ENCODE measurements at places on chromosomes 3 and 15.
A peak's percentile ranks its signal among the peaks of the same experiment; 100 is the strongest.

DNA sequence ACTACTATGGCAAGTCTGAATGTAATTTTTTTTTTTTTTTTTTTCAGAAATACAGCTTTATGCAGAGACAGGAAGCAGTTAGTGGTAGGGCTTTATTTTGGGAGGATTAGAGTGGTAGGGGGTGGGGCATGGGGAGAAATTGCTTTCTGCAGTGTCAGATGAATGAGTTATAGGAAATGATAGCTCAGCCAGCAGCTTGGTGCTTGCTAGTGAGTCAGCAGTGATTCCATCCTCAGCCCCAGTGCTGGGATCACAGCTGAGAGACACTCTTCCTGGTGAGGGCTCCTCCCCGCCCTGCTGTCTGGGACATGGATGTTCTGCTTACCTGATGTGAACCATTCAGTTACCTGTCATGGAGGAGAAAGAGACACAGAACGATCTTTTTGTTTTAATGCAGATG is 39.6 kb downstream of the SEMA6D start:
- H3K27ac ChIP-seq, result peak overlapping the region; percentile 10
- H3K36me3 ChIP-seq, result peaks cover 44% of the 10 kb centered on the region

DNA sequence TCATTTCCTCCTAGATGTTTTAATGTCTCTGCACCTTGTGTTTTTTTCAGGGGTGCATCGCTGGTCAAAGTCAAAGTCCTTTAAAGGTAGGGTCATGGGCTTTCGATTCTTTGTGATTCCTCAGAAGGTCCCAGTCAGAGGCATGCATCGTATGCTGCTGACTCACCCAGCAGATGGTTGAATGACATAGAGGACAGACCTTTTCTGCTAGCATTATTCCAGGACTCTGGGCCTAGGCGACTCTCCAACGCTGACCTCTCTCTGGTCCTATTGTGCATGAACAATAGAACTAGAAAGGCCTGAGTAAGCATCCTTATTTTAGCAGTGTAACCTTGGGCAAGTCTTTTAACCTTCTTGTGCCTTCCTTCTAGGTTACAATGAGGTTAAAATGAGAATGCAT is 75.9 kb downstream of the DGKG start:
- no peaks in the 10 kb centered on the region for H3K36me3 ChIP-seq
- H3K27me3 ChIP-seq, result peaks cover 35% of the 10 kb centered on the region
- H3K27ac ChIP-seq, result no peak overlapping the region
- no peak for DNase-seq

GRCh38 chr3:57985176-57985983 is 22.8 kb upstream of the FLNB start:
- no peak for DNase-seq
- no peak overlapping the region for H3K4me3 ChIP-seq
- H3K27me3 ChIP-seq, result no peaks in the 10 kb centered on the region
- no peaks in the 10 kb centered on the region for H3K36me3 ChIP-seq

- peaks cover 9% of the 10 kb centered on the region for H3K4me1 ChIP-seq
- H3K27me3 ChIP-seq, result no peaks in the 10 kb centered on the region
- H3K4me3 ChIP-seq, result no peak overlapping the region
These were observed 69.0 kb downstream of the TIGIT start for GRCh38 chr3:114362815-114363214.

DNA sequence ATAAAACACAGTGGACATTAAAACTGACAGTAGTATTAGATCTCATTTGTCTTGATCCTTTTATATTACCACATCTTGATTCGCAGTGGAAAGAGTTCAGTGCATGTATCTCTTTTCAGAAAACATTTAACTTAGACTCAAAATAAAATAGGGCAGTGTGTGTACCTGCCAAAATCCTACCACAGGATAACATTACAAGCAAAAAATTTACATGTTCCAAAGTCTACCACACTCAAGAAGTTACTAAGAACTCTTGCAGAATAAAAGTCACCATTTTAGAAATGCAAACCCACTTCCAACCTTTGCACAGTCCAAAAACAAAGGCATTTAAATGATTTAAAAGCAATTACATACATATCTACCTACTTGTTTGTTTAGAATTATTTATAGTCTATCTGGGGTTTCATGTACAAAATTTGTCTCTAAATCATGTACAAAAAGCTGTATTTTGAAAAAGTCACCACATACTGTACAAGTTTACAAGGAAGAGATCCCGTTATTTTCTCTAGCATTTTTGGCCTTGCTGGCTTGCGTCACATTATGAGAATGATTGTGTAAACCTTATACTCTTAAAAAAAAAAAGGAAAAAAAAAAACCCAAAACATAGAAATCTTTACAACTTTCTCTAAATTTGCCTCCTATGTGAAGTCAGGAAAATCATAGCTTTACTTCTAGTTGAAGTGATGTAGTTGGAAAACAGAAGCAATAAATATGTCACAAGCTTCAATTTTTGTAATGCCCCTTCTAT is 153.8 kb downstream of the ADAM10 start:
- H3K27ac ChIP-seq, result no peak overlapping the region
- peaks cover 34% of the 10 kb centered on the region for H3K36me3 ChIP-seq
- DNase-seq, result no peak

DNA sequence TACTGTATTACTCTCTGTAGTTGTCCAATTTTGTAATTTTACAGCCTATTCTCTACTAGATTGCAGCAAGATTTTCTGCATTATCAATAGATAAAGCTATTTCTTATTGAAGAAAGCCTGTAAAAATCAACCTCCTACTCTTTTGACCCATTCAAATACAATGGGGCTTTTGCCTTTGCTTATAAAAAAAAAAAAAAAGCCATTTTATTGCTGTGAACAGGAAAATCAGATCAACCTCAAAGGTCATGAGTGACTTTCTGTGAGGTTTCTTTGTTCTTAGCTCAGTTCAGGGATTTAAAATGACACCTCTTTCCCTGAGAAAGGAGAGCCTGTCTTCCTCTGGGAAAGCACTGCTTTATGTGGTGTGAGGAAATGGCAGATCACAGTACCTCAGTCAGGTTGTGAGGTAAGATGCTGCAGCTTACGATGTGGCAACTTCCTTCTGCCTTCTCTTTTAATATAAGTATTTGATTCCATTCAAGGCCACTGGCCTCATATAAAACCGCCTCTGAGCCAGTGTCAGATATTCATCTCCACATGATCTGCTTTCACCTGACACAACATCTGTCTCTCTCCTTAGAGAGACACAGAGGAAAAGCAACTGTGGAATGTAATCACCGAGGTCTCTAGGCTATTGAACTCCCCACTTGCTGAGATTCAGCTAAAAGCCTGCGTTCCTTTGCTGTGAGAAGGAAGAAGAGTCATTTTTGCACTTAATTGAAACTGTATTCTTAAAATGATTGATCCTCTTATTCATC is 161.5 kb upstream of the MB21D2 start:
- no peaks in the 10 kb centered on the region for H3K36me3 ChIP-seq
- no peak overlapping the region for H3K27ac ChIP-seq
- H3K4me1 ChIP-seq, result peaks cover 6% of the 10 kb centered on the region
- no peak overlapping the region for H3K4me3 ChIP-seq
- H3K27me3 ChIP-seq, result no peaks in the 10 kb centered on the region

DNA sequence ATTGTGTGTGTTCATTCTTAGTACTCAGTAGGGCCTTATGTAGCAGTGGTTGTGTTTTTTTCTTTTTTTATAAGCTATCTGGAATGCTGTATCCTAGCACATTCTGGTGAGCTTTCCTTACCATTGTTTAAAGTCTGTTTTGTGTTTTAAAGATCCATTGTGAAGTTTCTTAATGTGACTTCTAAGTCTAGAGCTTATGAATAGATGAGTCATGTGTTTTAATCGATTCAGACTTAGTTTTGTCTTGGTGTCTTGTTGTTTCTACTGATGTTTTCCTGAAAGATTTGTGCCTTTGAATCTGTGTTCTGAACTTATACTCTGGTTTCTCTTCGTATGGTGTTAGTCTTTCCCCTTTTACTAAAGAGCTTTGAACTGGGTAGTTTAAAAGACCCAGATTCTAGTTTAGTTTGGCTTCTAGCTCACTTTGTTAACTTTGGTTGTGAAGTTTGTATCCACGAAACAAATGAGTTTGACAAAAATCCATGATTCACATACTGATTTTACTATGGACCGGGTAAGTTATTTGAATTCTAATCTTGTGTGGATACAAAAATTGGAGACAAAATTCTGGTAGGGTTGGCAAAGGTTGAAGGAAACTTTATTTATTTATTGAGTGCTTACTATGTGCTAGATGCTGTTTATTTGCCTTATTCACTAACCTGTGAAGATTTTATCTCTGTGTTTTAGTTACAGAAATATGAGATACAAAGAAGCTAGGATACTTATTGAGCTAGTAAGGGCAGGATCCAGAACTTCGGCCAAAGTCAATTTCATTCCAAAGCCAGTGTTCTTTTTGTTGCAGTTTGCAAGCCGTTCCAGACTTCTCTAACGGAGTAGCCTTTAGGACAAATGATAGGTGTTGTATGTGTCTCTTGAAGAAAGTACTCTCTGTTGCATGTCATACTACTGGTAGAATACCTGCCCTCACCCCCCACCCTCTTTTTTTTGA is 24.8 kb downstream of the AKAP13 start:
- no peak overlapping the region for H3K4me3 ChIP-seq
- H3K4me1 ChIP-seq, result peaks cover 36% of the 10 kb centered on the region
- peak overlapping the region; percentile 59 for H3K27ac ChIP-seq
- DNase-seq, result no peak
- H3K36me3 ChIP-seq, result peaks cover 7% of the 10 kb centered on the region
- no peaks in the 10 kb centered on the region for H3K27me3 ChIP-seq

- H3K4me1 ChIP-seq, result peaks cover 27% of the 10 kb centered on the region
- peak overlapping the region; percentile 96 for H3K27ac ChIP-seq
- no peak for DNase-seq
- H3K27me3 ChIP-seq, result peaks cover 17% of the 10 kb centered on the region
- no peaks in the 10 kb centered on the region for H3K36me3 ChIP-seq
- H3K4me3 ChIP-seq, result peak overlapping the region; percentile 80
These were observed 797 bp downstream of the MAP3K13 start for GRCh38 chr3:185363662-185364203.

DNA sequence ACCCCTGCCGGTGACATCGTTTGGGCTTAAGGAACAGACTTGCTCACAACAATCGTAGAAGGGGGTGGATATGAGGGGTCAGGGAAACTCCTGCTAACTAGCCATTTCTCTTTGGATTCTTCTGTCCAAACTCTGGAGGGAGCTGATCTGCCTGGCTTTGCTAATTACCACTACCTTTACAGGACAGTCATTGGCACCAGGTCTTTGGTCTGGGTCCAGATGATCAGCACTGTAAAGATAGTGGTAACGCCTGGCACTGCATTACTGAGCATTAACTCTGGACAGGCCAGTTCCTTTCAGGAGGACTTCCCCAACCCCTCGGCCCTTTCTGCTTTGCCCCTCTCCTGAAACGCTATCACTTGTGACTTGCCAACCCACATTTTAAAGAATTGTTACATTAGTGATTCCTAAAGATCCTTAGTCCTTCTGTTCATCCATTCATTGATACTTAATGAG is 788 bp downstream of the UQCC5 start:
- H3K27ac ChIP-seq, result peak overlapping the region; percentile 98
- H3K36me3 ChIP-seq, result peaks cover 2% of the 10 kb centered on the region
- H3K27me3 ChIP-seq, result no peaks in the 10 kb centered on the region
- H3K4me1 ChIP-seq, result peaks cover 50% of the 10 kb centered on the region
- peak overlapping the region; percentile 96 for H3K4me3 ChIP-seq

DNA sequence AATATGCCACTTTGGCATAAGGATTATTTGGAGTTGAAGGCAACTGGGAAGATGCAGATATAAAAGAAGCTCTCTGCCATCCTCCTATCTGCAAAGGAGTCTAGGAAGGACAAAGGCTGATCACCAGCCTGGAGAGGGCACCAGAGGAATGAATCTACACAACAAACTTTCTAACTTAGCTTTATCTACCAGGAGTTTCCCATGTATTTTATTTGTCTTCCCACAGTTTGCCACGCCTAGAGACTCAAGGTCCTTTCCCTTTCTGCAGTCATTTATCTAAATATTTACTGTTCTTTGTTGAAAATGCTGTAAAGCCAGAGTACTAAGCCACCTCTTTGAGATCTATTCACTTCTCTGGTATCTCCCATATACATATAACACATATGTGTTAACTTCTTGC is 32.2 kb downstream of the GPR176 start:
- no peaks in the 10 kb centered on the region for H3K27me3 ChIP-seq
- H3K27ac ChIP-seq, result no peak overlapping the region
- H3K4me3 ChIP-seq, result no peak overlapping the region
- DNase-seq, result no peak
- H3K4me1 ChIP-seq, result peaks cover 3% of the 10 kb centered on the region

DNA sequence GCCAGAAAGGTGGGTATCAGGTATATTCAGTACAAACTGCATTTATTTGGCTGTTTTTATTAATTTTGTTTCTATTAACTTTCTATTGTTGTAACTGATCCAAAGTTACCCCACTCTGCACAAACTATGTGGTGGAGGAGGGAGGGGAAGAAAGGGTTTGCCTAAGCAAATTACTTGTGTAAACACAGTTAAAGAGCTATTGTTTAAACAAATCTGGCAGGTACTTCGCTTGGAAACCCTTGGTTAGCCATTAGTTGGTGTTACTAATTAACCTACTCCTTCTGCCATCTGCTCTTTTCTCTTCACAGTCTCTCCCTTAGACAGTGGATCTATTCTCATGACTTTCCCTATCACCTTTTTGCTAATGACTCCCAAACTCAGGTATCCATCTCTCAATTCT is 328.4 kb upstream of the NECTIN3 start:
- H3K4me1 ChIP-seq, result peaks cover 2% of the 10 kb centered on the region
- H3K27me3 ChIP-seq, result no peaks in the 10 kb centered on the region
- H3K4me3 ChIP-seq, result no peak overlapping the region
- DNase-seq, result no peak
- H3K36me3 ChIP-seq, result peaks cover 7% of the 10 kb centered on the region
- no peak overlapping the region for H3K27ac ChIP-seq

GRCh38 chr3:140249188-140249587 is 314.2 kb downstream of the CLSTN2 start:
- no peak for DNase-seq
- peaks cover 11% of the 10 kb centered on the region for H3K4me1 ChIP-seq
- H3K27ac ChIP-seq, result no peak overlapping the region
- no peaks in the 10 kb centered on the region for H3K36me3 ChIP-seq
- no peak overlapping the region for H3K4me3 ChIP-seq

DNA sequence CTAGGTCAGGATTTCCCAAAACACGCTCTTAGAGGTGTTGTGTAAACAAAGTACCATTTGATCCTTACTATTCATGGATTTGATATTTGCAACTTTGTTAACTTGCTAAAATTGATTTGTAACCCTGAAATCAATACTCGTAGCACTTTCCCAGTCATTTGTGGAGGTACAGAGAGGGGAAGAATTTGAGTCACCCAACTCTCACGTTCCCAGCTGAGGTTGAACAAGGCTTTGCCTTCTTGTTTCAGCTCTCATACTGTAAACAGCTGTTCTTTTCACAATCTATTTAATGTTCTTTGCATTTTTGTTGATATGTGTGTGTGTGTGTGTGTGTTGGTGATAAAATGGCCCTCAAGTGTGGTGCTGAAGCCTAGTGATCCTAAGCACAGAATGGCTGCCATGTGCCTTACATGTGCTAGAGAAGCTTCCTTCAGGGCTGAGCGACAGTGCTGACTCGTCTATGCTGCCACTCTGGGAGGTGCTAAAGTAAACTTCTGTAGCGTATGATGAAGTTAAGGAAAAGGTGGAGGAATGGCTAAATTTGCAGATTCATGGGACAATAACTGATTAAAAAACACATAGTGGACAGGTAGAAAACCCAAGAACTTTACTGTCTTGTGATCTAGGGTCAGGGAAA is 173.2 kb downstream of the APBA2 start:
- no peak for DNase-seq
- no peak overlapping the region for H3K4me3 ChIP-seq
- peaks cover 4% of the 10 kb centered on the region for H3K36me3 ChIP-seq
- no peak overlapping the region for H3K27ac ChIP-seq

GRCh38 chr15:66563126-66563525 is 2.7 kb downstream of the LCTL start:
- no peak overlapping the region for H3K27ac ChIP-seq
- H3K4me3 ChIP-seq, result no peak overlapping the region
- H3K4me1 ChIP-seq, result peaks cover 20% of the 10 kb centered on the region
- no peaks in the 10 kb centered on the region for H3K36me3 ChIP-seq
- no peaks in the 10 kb centered on the region for H3K27me3 ChIP-seq

Data from mesothelial cell of epicardium (in vitro differentiated cells).